NCI-H2029 treated with DMSO at 0.1 percent for 48 hours (cell line): ENCODE measurements at places on chromosomes 7 and 10.

DNA sequence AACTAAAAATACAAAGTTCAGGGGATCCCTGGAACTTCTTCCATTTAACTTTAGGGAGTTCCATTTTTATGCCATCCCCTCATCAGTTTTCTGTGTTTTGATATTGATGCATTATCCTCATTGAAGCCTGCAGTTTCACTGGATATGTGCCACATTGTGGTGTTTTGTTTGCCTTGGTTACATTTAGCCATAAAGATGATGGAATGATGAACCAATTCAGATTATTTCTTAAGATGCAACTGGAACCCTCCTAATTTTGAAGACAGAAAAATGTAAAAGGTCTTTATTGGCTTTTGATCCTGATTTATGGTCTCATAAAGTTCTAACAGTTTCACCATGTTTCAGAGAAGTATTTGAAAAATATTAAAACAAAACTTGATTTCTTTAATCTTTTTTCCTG is 314.2 kb upstream of the KLF6 start:
- no peak for DNase-seq

DNA sequence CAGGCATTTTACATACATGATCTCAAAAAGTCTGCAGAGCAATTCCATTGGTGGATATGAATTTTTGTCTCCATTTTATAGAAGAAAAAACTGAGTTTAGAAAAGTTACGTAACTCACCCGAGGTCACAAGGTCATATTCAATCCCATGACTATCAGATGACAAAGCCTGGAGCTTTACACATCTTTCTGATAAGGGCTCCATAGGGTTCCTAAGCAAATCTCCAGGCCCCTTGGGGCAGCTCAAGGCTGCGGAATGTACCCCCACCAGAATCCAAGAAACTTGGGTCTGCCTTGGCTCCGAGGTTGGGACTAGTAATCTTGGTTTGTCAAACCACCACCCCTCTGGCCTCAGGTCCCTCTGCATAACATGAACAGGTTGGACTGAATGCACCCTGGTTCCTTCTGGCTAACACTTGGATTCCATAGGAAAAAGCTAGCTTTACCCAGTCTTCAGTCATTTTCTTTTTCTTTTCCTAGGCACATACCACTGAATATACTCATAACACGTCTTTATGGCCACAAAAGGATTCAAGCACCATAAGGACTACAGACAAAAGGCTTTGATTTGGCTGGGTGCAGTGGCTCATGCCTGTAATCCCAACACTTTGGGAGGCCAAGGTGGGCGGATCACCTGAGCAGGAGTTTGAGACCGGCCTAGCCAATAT is 55.5 kb downstream of the PIP4K2A start:
- DNase-seq, result no peak

DNA sequence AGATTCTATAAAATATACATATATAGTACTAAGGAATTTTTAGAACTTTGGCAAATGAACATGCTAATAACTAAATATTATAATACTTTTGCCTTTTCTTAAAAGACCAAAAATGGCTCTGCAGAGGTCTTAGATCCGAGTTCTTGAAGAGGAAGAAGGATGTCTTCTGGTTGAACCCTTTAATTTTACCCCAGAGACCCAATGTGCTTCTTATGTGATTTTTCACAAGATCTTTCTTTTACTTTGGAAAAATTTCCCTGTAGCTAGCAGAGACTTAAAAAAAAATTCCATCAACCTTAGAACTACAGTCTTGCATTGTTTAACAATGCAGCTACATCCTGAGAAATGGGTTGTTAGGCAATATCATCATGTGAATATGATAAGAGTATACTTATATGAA is 663.2 kb downstream of the PARD3 start:
- DNase-seq, result no peak

- no peak for DNase-seq
Measured at GRCh38 chr10:123576706-123577105, 89.4 kb upstream of the GPR26 start.

DNA sequence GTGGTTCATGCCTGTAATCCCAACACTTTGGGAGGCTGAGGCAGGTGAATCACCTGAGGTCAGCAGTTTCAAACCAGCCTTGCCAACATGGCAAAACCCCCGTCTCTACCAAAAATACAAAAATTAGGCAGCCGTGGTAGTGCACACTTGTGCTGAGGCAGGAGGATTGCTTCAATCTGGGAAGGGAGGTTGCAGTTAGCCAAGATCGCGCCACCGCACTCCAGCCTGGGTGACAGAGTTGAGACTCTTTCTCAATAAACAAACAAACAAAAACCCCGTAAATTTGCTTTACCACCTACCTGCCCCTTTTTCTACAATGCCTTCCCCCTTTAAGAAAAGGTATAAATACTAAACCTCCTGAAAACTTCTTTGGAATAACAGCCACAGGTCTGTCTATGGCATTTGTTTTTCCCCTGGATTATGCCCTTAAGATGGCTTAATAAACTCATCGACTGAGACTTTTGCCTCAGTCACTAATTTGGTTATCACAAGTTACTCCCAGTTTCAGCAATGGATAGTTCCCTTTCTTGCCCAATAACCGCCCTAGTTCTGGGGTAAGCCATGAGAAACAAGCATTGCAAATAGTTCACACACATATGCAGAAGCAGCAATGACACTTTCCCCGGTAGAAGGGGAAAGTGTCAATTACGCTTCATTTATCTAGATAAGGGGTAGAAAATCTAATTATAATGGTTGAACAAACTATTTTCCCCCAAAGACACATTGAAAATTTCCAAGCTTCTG is 52.8 kb upstream of the SVIL start:
- no peak for DNase-seq
